AML-193 (cell line): ENCODE measurements at places on chromosomes 5 and 9.

DNA sequence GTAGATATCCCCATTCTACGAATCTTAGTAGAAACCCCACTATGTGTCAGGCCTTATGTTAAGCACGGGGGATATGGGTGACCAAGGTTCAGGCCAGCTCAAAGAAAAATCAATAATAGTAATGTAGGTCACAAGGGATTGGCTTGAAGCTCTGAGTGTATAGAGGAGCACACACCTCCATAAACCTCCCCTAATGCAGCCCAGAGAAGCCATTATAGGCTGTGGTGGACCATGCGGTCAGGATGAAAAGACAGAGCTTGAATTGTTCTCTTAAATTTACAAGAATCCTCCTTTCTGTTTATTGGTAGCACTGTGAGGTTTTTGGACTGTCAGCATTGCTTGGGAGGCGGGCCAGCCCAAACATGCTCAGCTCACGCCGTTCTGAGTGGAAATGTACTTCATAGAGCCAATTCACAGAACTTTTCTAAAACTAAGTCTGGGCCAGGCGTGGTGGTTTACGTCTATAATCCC is 9.1 kb downstream of the PDE6A start:
- DNase-seq, result no peak

DNA sequence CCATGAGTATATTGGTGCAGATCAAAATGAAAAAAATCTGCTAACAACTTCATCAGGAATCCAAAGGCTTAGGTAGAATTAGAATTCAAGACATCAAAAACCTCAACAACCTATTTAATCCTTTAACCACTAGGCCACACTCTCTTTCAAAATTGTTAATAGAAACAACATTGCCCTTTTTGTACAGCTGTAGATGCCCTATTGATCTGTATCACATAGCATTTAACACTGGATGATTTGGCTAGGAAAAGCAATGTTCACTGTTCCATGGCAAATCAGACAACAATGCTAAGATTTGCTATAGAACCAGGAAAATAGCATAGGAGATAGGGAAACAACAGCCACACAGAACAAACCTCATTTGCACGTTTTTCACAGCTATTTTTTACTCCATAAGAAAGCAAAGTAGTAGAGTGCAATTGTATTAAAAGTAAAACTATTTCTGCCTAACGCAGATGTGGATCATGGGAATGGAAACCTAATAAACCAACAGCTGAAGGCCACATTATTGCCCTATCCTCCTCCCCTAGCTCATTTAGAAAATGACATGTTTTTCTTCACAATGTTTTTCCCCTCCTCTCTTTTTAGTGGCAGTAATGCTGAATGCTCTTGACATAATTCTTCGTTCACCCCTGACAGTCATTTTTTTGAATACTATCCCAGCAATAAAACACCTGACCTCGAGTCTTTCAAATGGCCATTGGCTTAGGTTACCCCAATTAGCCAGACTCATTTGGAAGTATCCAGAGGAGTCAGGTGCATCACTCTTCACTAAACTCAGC is 373.0 kb upstream of the CCNH start:
- DNase-seq, result no peak

- no peak for DNase-seq
These were observed 290.4 kb downstream of the CSNK1G3 start for GRCh38 chr5:123802298-123802951.

GRCh38 chr5:131610198-131611063 is 24.6 kb downstream of the RAPGEF6 start:
- no peak for DNase-seq

- no peak for DNase-seq
These were observed 7.5 kb downstream of the LHX6 start for GRCh38 chr9:122221183-122221811.

GRCh38 chr5:32839106-32839505 is 128.0 kb downstream of the NPR3 start:
- DNase-seq, result no peak
